ENCODE measurements at places on chromosomes 5 and 9.

GRCh38 chr9:130423272-130423671 is 21.5 kb upstream of the ASS1 start:
- no peak for DNase-seq

DNA sequence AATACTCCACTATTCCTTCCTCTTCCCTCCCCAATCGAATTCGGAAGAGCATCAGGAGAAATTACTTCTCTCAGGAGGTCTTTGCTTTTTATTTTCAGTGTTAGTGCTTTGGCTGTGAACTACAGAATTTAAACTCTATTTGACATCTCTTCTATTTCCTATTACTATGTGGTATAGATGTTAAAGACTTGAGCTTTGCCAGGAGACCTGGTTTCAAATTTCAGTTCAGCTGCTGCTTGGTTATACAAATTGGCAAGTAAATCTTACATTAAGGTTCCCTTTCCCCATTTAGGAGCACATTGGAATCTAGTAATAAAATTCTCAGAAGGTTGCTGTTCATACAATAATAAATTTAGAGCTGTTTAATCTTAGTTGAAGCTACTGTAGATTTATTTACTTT is 13.1 kb downstream of the UHRF2 start:
- DNase-seq = no peak

- no peak for DNase-seq
Observed at GRCh38 chr5:126741361-126741760, 35.6 kb upstream of the LMNB1 start.

DNA sequence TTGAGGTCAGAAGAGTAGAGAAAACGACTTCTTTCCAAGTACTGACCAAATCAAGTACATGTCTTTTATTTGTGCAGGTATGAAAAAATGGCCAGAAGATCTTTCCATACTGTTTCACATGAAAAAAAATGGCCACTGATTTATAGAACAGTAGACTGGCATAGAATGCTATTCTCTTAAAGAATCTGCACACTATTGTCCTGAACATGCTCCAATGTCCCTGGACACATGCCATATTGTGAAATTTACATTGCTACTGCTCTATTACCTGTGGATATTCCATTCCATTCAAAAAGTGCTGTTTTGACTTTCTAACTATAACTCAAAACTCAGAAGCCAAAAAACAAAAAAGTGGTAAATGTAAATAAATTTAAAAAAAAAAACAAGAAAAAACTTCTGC is 60.6 kb downstream of the FBXL17 start:
- DNase-seq = no peak

- no peak for DNase-seq
Observed at GRCh38 chr9:95901506-95901905, 26.0 kb downstream of the ERCC6L2 start.

- no peak for DNase-seq
Observed at GRCh38 chr5:122311961-122312590, at the start of gene SNCAIP. SNCAIP (plus strand) TSS chr5:122312237; CDS start chr5:122391135, 78,898 bp downstream.

DNA sequence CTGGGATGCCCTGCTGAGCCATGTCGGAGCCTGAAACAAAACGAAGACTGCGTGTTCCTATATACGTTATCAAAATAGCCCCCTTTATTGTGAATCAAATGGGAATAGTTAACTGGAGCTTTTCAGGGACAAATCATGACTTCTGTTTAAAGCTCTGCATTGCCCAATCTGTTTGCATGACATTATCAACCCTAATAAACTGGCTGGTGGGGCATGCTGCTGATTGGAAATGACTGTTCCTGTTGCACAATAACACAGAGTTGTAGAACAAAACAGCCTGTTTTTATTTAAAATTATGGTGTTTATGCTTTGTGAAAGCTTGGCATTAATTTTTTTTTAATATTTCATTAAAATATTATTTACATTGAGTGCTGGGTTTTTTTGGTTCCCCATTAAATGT is 215.5 kb downstream of the TMEM167A start:
- no peak for DNase-seq

- no peak for DNase-seq
Observed at GRCh38 chr9:128431207-128431606, 10.6 kb downstream of the CERCAM start.

- DNase-seq = no peak
Observed at GRCh38 chr9:127543221-127543620, 68.9 kb upstream of the STXBP1 start.
